Right cardiac atrium (tissue), 5 donors: ENCODE measurements at places on chromosomes 2 and 18. TPM values are rescaled to one million over a fixed set of nuclear protein-coding genes. Genes with fewer than 3 reads are reported as not detected.

Gene TRIM43
- not detected for total RNA-seq

Gene LTBP1
- 103 TPM for total RNA-seq

Gene SH3BP4
- total RNA-seq, result 23.4 TPM

Gene KYNU
- 2.1 TPM for total RNA-seq

Gene TUBA3E
- total RNA-seq, result 2.8 TPM

Gene TMEM178A
- 2.1 TPM for total RNA-seq

Gene EFEMP1
- 133 TPM for total RNA-seq

Gene GPR35
- total RNA-seq, result 0.53 TPM

Gene SPHKAP
- total RNA-seq, result 33.8 TPM

Gene OR6B2
- total RNA-seq, result not detected

Gene NXPH2
- total RNA-seq, result not detected

Gene CCDC148
- total RNA-seq, result 0.70 TPM

Gene GALNT3
- 0.31 TPM for total RNA-seq

Gene RNF103
- total RNA-seq, result 46.2 TPM

Gene ABCB11
- total RNA-seq, result 0.17 TPM

Gene TCF23
- total RNA-seq, result 0.11 TPM

GRCh38 chr18:63073481-63073880, 246.1 kb downstream of the BCL2 start:
- no peak for DNase-seq

GRCh38 chr2:177413703-177414102, 21.1 kb downstream of the AGPS start:
- no peak for DNase-seq

DNA sequence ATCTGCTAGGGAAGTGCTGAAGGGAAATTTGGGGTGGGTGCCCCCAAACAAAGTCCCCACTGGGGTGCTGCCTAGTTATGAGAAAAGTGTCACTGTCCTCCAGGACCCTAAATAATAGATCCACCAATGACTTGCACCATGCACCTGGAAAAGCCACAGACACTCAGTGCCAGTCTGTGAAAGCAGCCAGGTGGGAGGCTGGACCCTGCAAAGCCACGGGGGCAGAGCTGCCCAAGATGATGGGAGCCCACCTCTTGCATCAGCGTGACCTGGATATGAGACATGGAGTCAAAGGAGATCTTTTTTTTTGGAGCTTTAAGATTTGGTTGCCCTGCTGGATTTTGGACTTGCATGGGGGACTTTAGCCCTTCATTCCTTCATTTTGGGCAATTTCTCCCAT, 431.6 kb downstream of the ERBB4 start:
- DNase-seq, result no peak

DNA sequence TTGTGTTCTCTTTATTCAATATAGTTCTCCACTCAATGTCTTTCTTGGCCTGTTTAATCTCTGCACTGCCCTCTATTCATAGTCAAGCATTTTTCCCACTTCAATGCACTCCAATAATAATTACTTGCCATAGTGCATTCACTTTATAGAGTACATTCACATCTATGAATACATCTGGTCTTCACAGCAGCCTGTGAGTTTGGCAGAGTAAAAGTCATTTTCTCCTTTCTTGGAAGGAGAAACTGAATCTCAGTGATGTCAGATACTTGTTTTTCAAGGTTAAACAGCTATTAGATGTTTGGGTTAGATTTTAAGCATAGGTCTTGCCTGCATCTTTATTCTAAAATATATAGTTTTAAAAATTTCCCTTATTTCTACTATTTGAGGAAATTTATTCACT, 373.2 kb downstream of the TRIB2 start:
- DNase-seq, result no peak

DNA sequence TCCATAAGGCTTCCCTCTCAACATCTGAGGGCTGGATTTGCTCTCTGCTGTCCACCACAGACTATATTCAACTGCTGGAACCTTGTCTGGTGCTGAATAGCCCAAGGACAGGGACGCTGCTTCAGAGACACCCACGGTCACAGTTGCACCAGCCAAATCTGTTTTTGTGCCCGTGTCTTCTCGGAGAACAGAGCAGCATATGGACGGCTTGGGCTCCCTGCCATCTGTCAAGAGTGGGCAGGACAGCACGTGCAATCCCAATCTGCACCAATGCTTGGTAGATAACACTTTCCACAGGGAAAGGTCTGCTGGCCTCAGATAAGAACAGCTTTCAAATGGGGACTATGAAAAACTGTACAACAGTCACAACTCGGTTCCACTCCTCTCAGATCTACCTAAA, 466.1 kb downstream of the TGIF1 start:
- DNase-seq, result peak; percentile 50

- DNase-seq, result no peak
These were observed 31.4 kb upstream of the PHLPP1 start for GRCh38 chr18:62683935-62684334.

- DNase-seq, result no peak
These were observed 637.2 kb upstream of the ZEB2 start for GRCh38 chr2:145157036-145157675.

- no peak for DNase-seq
These were observed 184.0 kb downstream of the FIGN start for GRCh38 chr2:163551616-163552373.

DNA sequence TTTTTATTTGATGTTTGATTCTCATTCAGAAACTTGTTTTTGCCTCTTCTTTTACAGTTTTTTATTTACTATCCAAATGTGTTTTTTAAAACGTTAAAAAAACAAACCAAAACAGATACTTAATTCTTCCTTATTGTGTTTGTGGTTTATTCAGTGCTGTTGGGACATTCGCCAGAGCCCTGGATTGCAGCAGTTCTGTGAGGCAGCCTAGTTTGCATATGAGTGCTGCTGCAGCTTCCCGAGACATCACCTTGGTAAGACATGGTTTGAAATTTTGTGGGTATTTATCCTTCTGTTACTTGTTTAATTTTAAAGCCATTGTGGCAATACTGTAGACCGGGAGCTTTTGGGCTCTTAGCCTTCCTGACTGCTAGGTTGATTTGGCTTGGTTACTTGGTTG, 91.2 kb downstream of the MTA3 start:
- DNase-seq, result no peak

GRCh38 chr2:98825404-98825803, 94.5 kb upstream of the MGAT4A start:
- DNase-seq, result no peak

DNA sequence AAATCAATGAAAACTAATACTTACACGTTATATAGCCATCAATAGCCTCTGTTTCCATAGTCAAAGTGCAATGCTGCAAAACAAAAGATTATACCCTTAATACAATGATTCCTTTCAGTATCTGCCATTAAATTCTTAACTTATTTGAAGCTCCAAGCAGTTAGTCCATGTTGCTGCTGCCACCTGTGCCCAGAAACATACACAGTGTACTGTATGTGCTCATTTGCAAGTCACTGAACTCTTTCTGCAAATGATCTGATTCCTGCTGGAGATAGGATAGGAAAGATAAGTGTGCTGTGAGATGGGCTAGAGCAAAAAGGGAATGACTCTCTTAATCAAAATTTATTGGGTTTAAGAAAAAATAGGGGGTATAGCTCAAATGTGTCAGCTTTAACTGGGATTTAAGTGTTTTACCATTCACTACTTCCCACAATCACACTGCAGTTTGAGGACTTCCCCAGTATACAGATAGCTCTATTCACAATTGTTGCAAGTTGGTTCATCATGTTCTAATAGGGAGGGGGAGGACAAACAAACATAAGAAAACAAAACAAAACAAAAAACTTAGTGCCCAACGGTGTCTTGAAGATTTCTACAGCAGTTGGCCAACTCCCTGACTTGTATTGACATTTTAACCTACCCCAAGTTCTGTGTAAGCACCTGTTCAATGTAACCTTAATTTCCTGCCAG, 2.7 kb downstream of the IKZF2 start:
- no peak for DNase-seq

DNA sequence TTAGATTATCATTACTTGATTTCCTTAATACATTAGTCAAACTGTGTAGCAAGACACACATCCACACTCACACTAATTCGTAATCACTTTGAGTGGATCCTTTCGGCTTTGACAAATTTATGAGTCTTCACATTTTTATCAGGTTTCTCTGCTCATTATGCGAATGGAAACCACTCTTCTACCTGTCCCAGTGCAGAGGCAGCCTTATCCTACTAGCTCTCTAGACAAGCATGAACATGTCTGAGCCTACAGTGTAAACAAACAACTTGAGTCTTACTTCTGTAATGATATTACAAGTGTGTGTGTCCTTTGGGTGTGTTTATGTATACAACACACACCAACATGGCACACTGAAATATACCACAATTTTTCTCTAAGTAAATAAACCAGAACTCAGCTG, 361.9 kb upstream of the CHST9 start:
- no peak for DNase-seq

- no peak for DNase-seq
These were observed 85.9 kb downstream of the DCDC2C start for GRCh38 chr2:3789256-3789655.

GRCh38 chr2:57450170-57450569, 596.4 kb upstream of the VRK2 start:
- DNase-seq, result no peak

- DNase-seq, result no peak
These were observed 1516.1 kb downstream of the RPIA start for GRCh38 chr2:90207454-90208058.

GRCh38 chr2:153196378-153197058, 282.0 kb downstream of the RPRM start:
- no peak for DNase-seq

GRCh38 chr2:88831071-88831791, 139.8 kb downstream of the RPIA start:
- DNase-seq, result no peak

DNA sequence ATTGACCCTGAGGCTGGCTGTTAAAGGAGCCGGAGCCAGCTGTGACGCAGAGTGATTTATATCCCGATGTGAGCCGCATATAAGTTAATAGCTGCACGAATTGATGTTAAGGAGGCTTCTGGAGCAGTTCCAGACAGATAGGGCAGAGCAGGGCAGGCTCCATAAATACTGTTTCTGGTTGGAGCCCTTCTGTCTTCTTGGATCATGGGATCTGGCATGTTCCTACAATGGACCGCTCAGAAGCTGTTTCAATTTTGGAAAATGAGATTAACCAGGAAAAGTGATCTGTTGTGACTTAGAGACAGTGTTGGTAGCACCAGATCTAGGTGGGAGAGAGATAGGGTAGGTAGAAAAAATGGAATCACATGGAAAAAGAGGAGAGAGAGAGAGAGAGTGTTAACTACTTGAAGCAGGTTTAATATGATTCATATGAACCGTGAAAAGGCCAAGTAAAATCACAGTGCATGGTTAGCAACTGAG, 4.8 kb upstream of the IGFBP5 start:
- DNase-seq, result no peak

DNA sequence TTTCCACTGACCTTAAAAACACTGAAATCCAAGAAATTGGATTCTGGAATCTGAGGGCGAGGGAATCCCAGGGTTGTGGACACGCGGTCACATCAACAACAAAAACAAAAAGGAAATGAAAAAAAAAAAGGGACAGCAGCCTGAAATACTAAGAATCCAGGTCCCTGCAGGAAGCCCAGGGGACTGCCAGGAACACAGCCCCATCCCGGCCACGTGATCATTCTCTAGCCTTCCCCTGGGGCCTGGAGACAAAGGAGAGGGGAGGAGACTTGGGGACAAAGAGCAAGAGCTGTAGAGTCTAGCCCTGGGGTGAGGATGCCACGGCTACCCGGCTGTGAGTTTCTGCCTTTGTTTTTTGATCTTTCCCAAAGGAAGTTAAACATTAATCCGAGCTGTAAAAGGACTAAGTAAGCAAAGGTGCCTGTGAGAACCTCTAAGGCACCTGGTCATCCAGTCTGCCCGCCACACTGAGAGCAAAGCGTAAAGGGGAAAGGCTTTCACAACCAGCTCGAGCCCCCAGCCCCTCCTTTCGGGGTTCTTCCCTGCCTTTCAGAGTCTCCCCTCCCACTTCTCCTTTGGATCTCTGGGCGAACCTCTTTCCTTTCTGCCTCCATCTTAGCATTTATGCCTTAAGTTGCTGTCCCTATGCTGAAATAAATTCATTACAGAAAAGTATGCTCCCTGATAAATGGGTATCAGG, 57.9 kb upstream of the MSH2 start:
- peak; percentile 62 for DNase-seq

DNA sequence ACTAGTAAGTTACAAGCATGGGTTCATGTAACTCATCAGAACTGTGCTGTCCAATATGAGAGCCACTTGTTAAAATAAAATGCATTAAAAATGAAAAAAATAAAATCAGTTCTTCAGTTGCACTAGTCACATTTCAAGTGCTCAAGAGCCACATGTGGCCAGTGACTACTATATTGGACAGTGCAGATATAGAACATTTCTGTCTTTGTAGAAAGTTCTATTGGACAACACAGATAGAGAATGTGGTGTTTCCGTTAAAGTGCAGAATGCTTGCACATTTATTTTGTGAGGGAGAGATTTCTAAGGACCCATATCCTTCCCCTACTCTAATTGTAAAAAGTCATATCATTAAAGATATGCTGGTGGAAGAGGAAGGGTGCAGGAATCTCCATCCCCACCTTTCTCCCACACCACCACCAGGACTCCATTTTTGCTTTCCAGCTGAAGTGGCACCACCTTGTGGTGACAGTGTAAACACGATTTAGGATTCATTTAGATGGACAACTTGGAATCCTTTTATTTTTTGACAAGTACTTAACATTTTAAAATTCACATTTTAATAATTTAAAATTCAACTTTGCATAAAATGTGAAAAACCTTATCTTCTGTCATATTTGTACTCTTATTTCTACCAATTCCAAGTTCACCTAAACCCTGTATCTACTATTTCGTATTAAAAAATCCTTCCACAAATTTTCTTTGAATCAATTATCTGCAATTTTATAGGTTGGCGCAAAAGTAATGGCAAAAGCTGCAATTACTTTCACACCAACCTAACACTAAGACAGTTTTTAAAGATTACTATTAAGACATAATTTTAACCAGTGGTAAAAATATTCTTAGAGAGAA, 9.4 kb upstream of the CD302 start:
- no peak for DNase-seq

DNA sequence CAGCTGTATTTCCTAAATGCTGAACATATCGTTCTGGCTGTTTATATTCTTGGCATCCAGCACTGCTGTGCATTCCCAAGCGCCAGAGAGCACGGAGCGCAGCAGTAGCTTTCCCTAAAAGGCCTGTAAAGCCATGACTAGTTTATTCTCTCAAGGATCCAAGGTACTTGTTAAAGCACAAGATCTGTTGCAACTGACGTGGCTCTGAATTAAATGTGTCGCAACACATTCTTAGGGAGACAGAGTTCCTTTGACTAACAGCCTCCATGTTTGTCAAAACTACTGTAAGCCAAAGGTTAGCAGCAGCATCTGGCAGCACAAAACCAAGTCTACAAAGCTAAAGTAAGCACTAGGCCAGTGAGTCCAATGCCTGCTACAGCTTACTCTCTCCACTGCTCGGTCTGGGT, 188.6 kb upstream of the FN1 start:
- no peak for DNase-seq

GRCh38 chr2:13135369-13135768, 418.6 kb downstream of the TRIB2 start:
- DNase-seq, result no peak

- DNase-seq, result no peak
These were observed 255.3 kb downstream of the PDE11A start for GRCh38 chr2:177817300-177817699.
